ENCODE measurements at places on chromosomes 11 and 22. TPM values are rescaled to one million over a fixed set of nuclear protein-coding genes. Genes with fewer than 3 reads are reported as not detected.

DNA sequence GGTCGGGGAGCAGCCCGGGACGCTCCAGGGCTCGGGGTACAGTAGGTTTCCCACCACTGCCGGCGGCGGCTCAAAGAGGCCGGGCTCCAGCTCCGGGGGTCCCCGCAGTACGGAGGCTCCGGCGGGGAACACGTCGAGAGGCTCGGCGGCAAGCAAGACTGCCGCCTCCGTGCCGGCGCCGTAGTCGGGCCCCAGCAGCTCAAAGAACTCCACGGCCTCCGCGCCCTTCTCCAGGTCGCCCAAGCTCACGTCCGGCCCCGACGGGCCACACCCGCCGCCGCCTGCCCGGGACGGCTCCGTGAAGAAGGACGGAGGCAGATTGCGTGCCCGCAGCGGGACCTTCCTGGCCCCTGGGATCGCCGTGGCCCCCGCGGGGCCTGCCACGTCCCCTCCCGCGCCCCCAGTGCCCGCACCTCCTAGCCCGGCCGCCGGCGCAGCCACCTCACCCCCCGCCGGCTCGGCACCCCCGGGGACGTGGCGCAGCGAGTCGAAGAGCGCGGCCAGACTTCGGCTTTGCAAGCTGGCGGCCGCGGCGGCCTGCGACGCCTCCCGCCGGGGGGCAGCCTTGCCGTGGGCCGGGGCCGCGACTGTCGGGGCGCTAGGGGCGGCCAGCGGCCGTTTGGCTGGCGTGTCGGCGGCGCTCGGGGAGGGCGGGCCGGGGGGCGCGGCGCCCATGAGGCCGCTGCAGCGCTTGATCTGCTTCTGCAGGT lies 775 bp downstream of the FAM181B start:
- DNase-seq, result peak; percentile 14
- H3K27me3 ChIP-seq, result peaks cover 13% of the 10 kb centered on the region
- no peak overlapping the region for H3K4me3 ChIP-seq
- no peaks in the 10 kb centered on the region for H3K4me1 ChIP-seq
- no peak overlapping the region for H3K27ac ChIP-seq

DNA sequence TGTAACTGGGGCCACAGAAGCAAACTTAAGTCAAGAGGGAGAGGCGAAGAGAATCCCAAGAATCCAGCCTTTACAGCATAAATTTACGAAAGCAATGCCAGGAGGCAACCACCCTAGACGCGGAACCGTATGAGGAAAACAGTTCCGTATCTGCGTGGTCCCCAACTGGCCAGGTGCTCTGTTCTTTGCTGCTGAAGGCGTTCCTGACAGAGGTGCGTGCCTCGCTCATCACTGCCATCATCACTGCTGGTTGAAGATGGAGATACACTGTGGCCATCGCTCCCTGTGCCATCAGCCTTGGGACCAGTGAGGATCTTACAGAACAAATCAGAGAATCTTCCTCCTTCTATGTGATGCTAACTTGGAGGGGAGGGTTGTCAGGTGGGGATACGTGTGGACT lies 270.5 kb upstream of the B3GAT1 start:
- DNase-seq, result no peak
- no peak overlapping the region for H3K4me3 ChIP-seq
- H3K27ac ChIP-seq, result no peak overlapping the region
- H3K27me3 ChIP-seq, result no peaks in the 10 kb centered on the region
- H3K36me3 ChIP-seq, result no peaks in the 10 kb centered on the region

DNA sequence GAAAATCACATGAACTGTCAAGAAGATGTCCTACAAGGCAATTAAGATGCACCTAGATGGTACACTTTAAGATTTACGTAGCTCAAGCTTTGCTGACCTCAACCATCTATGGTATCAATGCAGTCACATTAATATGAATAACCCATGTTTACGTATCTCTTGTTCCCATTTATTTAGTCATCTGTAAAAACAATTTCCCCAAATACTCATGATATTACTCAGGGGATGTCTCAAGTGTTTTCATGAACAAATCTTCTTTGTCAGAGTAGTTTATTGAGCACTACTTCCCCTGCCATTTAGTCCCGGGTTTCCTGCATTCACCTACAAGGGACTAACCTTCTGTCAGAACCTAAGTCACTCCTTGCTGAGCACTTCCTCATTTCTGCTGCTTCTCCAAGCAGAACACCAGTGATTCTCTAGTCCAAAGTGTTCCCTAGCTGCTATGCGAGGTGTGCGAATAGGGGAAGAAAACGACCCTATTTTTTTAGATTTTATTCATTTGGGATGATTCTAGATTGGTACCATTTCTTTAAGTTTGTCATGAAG lies 554.3 kb upstream of the LRRC4C start:
- no peak overlapping the region for H3K27ac ChIP-seq
- H3K27me3 ChIP-seq, result no peaks in the 10 kb centered on the region
- no peaks in the 10 kb centered on the region for H3K4me1 ChIP-seq
- H3K4me3 ChIP-seq, result no peak overlapping the region
- H3K36me3 ChIP-seq, result no peaks in the 10 kb centered on the region
- DNase-seq, result no peak

DNA sequence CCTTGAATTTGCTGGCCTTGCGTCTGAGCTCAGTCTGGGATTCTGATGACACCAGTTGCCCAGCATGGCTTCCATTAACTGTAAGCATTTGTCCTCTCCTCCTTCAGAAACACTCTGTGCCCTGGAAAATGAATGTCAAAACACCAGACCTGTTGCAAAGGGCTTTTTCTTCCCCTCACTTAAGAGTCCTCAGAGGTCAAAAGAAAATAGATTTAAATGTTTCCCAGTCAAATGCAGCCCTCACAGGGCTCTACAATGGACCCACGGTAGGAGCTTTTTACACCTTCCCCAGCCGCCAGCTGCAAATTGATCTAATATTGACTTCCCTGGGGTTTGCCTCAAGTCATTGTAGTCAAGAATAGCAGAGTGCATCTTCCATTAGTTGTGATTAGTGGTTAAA lies 332.2 kb downstream of the INSC start:
- no peak overlapping the region for H3K4me3 ChIP-seq
- H3K27me3 ChIP-seq, result no peaks in the 10 kb centered on the region
- no peaks in the 10 kb centered on the region for H3K4me1 ChIP-seq
- H3K36me3 ChIP-seq, result no peaks in the 10 kb centered on the region
- no peak for DNase-seq

GRCh38 chr11:77085652-77086051 lies 17.0 kb upstream of the OMP start:
- H3K4me1 ChIP-seq, result peaks cover 32% of the 10 kb centered on the region
- H3K27ac ChIP-seq, result no peak overlapping the region
- no peaks in the 10 kb centered on the region for H3K27me3 ChIP-seq
- DNase-seq, result no peak
- no peak overlapping the region for H3K4me3 ChIP-seq

Gene SLC25A18
- not detected for total RNA-seq

DNA sequence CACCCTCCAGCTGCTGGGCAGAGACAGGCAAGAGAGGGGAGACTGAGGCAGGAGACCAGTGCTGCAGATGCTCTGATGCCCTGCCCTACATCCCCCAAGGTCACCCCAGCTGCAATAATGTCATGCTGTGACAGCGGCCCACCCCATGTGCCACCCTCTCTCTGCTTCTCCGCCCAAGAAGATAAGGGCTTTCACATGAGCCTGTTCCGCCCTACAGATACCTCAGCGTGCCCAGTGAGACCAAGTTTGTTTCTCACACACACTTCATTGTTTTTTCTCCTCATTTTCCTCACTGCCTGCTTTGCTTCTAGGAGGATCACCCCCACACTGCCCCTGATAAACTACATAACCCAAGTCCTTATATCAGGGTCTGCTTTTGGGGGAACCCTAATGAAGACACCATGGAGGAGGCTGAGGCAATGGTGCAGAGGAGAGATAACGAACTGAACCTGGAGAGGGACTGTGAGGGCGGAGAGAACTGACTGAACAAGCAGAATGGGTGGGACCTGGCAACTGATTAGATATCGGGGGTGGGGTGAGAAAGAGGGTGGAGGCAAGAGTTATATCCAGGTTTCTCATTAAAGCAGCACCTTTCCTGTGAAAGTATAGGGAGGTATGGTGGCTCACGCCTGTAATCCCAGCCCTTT lies 37.5 kb upstream of the TSKU start:
- H3K36me3 ChIP-seq, result no peaks in the 10 kb centered on the region
- no peak for DNase-seq
- H3K27me3 ChIP-seq, result no peaks in the 10 kb centered on the region
- H3K4me3 ChIP-seq, result no peak overlapping the region

Gene FAM181B
- total RNA-seq, result not detected

DNA sequence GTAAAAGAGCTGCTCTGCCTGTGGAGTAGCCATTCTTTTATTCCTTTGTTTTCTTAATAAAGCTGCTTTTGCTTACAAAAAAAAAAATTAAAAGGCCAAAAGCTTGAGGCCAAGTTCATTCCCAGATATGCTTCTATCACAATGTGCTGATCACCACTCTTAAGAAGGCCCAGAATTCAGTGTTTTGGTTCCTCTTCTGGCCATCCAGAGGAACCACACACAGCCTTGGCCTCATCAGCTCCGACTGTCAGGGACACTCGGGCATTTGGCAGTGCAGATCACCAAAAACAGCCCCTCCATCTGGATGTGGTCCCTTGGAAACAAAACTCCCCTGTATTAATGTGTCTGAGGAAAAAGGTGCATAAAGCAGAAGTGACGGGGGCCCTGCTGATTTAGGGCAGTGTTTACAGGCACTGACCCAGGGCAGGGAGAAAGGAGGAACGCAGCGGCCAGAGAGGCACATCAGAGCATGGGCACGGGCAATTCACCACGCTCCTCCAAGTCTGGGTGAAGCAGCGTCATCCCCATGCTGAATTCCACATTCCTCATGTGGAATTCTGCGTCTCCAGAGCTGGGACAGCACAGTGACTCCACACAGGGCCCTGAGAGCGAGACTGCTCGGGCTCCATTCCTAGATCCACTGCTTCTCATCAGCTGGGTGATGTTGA lies 17.7 kb downstream of the POLDIP3 start:
- no peaks in the 10 kb centered on the region for H3K4me1 ChIP-seq
- H3K27me3 ChIP-seq, result no peaks in the 10 kb centered on the region
- no peak overlapping the region for H3K4me3 ChIP-seq
- no peak for DNase-seq
- no peak overlapping the region for H3K27ac ChIP-seq

Gene SUN2
- total RNA-seq, result 882 TPM

Gene TREH
- not detected for total RNA-seq

Gene OSM
- 142 TPM for total RNA-seq

Data from natural killer cell (primary cell).